ENCODE measurements at places on chromosomes 5 and 9. TPM values are rescaled to one million over a fixed set of nuclear protein-coding genes. Genes with fewer than 3 reads are reported as not detected.

- no peak for DNase-seq
Measured at GRCh38 chr9:130185017-130185416, 12.8 kb downstream of the NCS1 start.

DNA sequence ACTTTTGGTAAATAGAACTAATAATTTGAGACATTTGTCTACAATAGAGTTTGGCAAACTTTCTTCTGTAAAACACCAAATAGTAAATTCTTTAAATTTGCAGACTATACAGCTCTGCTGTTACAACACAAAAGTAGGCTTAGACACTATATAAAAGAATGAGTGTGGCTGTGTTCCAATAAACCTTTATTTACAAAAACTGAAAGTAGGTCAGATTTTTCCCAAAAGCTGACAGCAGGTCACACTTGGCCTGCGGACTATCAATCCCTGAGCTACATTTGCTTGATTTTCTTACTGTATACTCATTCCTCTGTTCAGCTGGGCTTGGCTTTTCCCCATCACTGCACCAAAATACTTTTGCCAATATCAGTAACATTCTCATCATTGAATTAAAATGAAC is 189.4 kb downstream of the COMMD10 start:
- no peak for DNase-seq

DNA sequence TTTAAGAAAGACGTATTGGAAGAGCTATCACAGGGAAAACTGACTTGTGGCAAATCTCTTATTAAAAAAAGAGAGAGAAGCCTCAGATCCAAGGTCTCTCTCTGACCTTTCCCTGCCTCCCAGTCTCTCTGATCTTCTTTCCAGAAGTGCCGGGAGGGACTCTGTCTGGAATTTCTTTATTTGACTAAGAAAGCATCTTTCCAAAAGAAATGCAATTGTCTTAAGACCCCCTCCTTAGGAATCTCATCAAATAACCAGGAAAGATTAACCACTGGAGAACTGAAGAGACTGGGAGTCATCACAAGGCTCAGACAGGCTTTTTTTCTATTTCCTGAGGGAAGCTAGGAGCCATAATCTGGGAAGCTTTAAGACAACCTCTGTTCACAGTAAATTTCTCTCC is 4.6 kb downstream of the C1QTNF3 start:
- no peak for DNase-seq

The PRUNE2 gene
- 21.2 TPM for total RNA-seq

GRCh38 chr9:122119721-122120120 is 26.6 kb upstream of the TTLL11 start:
- no peak for DNase-seq

The GDF9 gene
- total RNA-seq, result not detected

All from pulmonary artery endothelial cell (primary cell).